GM10248 (cell line): ENCODE measurements at places on chromosomes 3 and 15.

DNA sequence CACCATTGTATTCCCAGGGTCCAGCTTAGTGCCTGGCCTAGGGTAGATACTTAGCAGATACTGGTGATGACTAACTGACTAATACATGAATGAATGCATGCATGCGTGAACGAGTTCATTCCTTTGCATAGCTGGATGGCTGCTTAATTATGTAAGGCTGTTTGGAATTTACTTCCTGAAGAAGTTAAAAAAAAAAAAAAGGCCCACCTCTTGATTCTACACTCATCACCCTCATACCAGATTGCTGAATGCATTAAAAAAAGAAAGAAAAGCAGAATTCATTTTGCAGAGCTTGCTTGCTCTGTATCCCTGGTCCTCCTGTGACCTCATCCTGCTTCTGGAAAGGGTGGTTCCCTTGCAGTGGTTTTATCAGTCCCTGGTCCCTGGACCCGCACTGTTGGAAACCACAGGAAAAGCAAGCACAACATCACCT, 277.6 kb upstream of the CFAP20DC start:
- DNase-seq = no peak

- DNase-seq = peak; percentile 35
Measured at GRCh38 chr3:134885877-134886621, 91.0 kb downstream of the EPHB1 start.

DNA sequence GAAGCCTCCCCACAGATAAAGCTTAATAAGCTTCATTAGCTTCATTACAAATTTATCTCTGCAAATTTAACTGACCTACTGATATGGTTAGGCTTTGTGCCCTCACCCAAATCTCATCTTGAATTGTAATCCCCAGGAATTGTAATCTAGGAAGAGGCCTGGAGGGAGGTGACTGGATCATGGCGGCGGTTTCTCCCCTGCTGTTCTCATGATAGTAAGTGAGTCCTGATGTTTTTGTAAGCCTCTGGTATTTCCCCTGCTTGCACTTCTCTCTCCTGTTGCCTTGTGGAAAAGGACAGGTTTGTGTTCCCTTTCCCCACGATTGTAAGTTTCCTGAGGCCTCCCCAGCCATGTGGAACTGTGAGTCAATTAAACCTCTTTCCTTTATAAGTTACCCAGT, 226.1 kb upstream of the TTC14 start:
- DNase-seq = no peak

DNA sequence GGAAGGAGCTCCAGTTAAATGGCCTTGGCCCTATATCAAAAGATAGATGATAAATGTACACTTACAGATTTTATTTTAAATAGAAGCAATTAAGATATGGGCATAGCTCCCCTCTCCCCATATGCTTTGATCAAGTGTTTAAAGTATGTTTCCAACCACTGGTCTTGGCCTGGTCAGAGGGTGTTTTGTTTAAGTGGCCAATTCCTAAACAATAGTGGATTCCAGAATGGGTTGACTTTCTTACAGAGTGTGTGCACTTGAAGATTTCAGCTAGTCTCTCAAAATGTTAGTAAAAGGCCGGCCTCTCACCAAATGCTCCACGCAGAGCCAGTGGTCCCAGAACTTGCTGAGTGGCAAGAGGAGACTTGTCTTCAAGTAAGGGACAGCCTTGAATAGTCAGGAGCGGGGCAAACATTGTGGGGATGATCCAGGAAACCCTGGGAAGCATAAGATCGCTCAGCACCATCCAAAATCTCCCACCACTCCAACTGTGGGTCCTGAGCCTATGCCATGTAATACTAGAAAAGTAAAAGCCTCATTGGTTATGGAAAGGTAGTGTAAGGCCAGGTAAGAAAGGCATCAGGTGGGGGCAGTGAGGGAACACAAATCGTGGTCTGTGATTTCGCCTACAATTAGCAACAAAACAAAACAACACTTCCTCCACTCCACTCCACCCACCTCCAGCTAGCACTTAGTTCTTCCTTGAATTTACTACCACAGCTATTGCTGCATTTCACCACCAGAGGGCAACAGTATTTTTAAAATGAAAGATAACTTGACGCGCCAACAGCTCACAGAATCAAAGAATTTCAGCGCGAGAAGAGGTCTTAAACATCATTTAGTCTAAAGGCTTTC, 4.8 kb downstream of the RARRES1 start:
- DNase-seq = peak; percentile 77

DNA sequence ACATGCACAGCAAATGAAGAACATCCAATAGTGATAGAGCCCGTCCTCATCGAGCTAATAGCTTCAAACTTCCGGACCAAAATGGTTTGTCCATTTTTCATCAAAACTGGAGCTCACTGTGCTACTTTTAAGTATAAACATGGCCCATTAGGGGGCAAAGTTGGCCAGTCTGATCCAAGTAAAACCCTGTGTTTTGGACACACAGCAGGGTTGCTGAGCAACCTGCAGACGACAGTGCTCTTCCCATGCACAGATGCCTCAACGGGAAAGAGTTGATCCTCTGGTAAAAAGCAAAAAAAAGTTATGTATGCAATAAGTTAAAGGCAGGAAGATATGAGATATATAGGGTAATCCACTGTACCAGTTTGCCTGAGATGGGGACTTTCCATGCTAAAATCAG, 244.0 kb upstream of the THBS1 start:
- no peak for DNase-seq

DNA sequence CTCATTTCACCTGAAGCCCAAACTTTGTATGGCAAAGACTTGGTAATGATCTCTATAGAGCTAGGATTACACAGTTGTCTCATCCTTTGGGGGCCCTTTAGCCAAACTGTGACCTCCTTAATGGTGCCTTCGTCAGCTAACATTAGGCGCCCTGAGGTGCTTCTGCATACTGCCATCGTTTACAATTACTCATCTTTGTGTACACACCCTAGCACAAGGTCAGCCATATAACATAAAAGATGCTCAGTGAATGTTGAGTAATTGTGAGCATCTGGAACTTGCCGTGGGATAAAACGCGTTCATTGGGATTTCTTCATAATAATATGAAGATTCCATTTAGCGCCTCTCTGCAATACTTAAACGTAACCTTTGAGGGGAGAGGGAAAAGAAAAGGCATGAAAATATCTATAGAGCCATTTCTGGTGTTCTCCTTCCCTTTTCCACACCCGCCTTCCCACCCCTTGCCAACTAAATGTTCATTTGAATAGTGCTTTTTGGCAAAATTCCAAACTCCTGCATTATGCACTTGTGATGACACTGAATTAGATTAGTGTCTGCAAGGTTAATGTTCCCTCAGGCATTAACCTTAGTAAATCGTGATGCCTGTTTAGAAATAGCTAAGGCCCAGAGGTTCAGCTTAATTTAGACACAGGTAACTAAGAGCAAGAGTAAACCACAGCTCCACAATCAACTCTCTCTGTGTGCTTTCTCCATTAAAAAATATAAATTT, 990 bp upstream of the ZNF148 start:
- no peak for DNase-seq

- DNase-seq = no peak
Measured at GRCh38 chr3:112405845-112406244, 72.9 kb downstream of the CD200 start.

GRCh38 chr15:88388686-88389085, 78.5 kb downstream of the MRPL46 start:
- DNase-seq = no peak

GRCh38 chr3:183532620-183533411, 22.7 kb downstream of the KLHL6 start:
- no peak for DNase-seq

- DNase-seq = no peak
Measured at GRCh38 chr3:129837065-129837642, 56.4 kb downstream of the TMCC1 start.

DNA sequence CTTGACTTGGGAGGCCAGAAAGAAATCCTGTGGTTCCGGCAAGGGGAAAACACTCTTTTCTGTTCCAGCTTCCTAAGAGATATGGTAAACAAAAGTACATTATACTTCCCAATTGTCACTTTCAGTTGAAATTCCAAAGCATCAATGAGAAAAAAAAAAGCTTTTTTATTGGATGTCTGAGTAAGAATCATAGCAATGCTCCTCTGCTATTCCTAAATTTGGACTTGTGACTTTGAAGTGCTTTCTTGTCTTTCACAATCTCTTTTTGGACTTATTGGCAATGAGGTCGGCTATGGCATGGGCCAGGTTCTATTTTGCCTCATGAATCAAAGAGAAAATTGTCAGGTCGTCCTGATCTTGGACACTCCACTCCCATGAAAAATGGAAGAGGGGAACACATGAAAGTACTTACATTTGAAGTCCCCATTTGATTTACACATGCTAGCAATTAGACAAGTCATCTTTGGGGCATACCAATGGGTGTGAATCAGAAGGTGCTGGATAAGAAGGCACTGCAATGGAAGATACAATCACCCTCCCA, 170.5 kb downstream of the GREM1 start:
- DNase-seq = no peak

DNA sequence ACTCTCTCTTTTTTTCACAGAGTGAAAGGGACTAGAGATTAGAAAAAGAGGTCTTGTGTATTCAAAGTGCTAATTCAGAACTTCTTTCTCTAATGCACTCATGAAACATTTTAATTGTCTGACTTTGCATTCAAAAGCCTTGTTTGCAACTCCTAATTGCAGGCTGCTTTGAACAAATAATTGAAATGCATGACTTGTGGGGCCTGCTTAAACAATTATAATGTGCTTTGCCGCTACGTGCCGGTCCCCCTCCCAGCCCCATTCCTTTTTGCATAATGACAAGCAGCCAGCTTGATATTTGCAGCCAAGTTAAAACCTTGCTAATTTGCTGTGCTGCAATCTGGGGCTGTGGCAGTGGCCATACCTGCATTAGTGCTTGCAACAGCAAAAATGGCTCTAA, 114.5 kb downstream of the FOXB1 start:
- no peak for DNase-seq

DNA sequence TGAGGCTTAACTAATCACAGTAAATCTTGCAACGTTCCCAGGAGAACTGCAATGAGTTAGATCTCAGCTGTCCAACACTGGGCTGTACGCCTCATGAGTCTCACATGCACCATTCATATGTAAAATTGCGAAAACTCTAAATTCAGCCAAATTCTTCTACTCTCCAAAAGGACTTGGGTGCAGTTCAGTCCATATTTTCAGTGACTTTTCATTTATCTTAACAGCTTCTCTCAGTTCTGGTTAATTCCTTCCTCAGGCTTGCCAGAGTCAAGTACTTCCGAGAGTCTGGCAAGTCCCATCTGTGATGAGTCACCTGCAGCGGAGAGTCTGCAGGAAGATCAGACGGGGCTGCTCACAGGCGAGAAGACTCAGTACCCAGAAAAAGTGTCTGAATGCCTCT, 11.5 kb downstream of the CCDC80 start:
- no peak for DNase-seq

DNA sequence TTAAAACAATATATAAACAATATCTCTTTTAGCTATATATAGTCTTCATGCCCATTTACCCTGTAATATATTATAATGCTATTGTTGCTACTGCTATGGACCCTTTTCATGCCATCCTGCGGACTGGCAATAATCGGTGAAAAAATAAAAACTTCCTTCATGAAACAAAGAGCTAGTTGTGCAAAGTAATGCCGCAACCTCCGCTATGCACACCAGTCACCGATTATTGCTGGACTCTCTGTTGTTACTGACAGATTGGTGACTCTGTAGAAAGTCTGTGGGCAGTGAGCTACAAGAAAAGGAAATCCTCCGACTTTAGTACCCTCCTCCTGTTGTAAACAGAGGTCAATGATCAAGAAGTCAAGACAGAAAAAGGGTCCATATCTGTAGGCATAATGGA, 17.9 kb upstream of the ICE2 start:
- no peak for DNase-seq

DNA sequence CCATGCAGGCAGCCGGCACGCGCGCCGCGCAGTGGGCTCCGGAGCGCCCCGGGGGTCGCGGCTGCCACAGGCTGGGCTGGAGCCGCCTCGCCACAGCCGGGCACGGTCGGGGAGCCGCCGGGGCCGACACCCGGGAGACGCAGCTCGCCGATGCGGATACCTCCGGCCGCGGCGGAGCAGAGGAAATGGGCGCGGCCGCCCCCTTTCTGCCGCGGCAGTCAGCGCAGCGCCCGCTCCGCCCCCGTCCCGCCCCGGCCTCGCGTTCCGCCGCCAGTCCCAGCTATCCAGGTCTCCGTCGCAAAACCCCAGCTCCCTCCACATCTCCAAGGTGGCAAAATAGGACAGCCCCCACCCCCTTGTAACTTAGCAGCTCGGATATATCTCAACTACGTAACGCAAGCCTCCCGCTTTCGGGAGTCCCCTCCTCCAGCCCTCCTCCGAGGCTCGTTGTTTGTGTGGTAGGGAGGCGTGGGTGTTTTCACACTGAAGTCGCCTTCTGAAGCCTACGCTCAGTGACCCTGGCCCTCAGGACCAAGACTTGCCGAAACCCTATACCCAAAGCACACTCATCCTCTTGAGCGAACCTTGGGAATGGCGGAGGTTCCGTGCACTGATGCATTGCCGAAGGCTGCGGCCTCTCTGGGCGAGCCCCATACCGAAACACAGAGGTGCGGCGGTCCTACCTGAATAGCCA, at the start of gene SH3BP5:
Gene SH3BP5 (minus strand): TSS at position 182 of the 694 bp plus-strand sequence. CDS start 178 bp downstream, at position 4.
- peak; percentile 88 for DNase-seq

DNA sequence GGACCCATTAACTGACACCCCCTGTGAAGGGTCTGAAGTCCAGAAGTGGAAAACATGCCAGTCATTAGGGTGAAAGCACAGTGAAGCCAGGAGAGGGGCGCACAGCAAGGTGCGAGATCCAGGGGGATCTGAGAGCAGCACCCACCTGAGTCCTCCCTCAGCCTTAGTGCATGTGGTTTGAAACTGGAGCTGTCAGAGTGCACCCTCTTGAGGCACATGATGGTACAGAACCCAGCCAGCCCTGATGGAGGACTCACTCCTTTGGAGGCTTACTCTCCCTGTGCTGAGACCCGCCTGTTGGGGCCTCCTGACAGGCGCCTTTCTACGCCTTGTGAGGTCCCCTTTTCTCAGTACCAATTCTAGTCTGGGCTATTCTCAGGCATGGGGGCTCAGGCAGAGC, 77.8 kb downstream of the IL20RB start:
- no peak for DNase-seq

DNA sequence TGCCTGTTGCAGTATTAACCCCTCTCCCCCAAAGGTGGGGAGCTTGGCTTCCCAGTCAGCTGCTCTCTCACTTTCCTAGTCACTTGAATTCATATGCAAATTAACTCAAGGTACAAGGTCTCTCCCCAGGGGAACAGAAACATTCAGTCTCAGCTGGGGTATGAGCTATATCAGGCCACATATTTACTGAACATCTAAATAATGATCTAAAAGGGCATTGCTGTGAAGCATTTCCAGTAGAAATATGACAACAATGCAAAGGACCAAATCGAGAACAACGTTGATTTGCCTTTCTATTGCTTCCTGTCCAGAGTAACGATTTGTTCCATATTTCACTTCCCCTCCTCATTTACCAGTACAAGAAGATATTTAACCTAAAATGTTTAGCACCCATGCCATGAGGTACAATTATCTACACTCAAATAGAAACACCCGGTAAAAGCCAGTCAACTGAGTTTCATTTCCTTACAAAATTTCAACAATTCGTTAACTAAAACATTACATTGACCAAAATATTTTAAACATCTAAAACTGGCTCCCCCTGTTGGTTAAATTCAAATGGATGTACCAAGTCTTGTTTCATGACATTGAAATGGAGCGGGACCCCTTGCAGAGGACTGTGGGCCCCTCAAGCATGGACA, 36.5 kb upstream of the KLHL6 start:
- DNase-seq = peak; percentile 69
